DMS53 (cell line): ENCODE measurements at places on chromosomes 11 and 22.

DNA sequence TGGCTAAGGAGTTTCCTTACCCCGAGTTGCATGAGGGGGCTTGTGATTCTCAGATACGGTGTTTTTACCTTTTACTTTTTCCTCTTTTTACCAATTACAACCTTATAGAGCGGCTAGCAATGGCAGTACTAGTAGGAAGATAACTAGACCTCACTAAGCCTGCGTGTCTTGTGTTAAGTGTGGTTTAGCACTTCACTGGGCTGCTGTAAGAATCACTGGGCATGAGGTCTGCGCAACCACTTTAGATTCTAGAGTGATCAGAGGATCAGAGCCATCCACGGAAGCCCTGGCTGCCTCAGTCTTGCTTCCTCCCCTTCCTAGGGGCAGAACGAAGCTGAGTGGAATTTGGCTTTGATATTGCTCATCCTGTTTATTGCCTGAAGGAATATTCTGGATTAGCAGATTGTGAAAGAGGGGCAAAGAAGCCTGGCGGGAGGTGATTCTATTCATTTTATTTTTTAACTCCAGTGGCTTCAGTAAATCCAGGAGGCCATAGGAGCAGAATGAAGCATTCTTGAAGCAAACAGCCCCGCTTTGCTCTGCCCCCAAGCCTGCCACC is 88.5 kb downstream of the GRAMD1B start:
- no peak for DNase-seq

DNA sequence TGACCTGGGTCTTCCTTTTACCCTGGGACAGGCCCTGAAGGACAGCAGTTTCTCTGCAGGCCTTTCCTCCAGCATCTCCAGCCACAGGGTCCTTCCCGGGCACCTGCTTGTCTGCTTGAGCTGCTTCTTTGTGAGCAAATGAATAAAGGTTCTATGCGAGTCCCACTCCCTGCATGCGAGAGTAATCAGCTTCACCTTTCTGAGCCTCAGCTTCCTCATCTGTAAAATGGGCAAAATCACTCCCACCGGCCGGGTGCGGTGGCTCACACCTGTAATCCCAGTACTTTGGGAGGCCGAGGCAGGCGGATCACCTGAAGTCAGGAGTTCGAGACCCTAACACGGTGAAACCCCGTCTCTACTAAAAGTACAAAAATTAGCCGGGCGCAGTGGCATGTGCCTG is 31.1 kb downstream of the IFT27 start:
- DNase-seq: no peak

GRCh38 chr11:128814856-128815705 is 52.0 kb downstream of the KCNJ1 start:
- DNase-seq: peak; percentile 47

- DNase-seq: peak; percentile 43
Observed at GRCh38 chr22:29268511-29269229, 602 bp downstream of the EWSR1 start.

- no peak for DNase-seq
Observed at GRCh38 chr11:8839306-8839956, 71.6 kb upstream of the AKIP1 start.

DNA sequence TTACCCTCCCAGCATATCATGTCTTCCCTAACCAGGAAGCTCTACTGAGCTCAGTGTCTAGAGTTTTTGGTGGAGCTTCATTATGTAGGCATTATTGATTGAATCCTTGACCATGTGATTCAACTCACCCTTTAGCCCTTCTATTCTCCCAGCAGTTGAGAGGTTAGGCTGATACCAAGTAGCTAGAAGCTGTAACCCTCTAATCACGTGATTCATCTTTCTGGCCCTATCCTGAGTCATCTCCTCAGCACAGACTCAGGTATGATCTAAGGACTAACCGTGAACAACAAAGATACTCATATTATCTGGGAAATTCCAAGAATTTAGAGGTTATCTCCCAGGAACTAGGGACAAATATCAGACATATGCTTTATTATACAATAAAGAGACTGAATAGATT is 625.5 kb downstream of the JRKL start:
- DNase-seq: no peak

- no peak for DNase-seq
Observed at GRCh38 chr22:22388090-22388489, 120.5 kb downstream of the ZNF280B start.

- DNase-seq: no peak
Observed at GRCh38 chr22:40323681-40324171, 22.6 kb upstream of the ADSL start.

DNA sequence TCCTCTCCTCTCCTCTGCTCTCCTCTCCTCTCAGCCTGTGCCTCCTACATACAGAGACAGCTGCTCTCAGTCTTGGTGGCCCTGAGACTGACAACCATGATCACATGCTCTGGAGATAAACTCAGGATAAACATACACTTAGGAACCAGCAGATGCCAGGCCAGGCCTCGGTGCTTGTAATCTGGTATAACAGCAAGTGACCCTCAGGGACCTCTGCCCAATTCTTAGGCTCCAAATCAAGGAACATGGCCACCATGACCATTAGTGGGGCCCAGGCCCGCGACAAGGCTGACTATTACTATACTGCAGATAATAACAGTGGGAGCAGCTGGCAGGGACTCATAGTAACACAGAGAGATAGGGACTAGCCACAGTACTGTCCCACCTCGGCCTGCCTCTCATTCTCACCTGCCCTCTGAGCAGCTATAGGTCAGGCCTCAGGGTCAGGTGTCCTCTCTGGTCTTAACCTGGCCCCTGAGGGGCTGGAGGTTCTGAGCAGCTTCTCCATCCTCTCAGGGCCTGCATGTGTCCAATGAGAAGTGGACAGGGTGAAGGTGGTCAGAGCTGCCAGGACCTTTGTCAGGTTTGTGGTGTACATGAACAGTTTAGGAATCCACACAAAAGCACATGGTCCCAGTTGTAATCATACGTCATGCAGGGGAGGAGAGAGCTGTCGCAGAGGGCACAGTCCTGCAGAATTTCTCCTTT is 106.1 kb downstream of the GGTLC2 start:
- peak; percentile 13 for DNase-seq

GRCh38 chr22:44438056-44438455 is 60.0 kb downstream of the RTL6 start:
- DNase-seq: no peak
